ENCODE measurements at places on chromosomes 4 and X.

- DNase-seq = no peak
Observed at GRCh38 chr4:156692016-156692415, 279.6 kb downstream of the PDGFC start.

DNA sequence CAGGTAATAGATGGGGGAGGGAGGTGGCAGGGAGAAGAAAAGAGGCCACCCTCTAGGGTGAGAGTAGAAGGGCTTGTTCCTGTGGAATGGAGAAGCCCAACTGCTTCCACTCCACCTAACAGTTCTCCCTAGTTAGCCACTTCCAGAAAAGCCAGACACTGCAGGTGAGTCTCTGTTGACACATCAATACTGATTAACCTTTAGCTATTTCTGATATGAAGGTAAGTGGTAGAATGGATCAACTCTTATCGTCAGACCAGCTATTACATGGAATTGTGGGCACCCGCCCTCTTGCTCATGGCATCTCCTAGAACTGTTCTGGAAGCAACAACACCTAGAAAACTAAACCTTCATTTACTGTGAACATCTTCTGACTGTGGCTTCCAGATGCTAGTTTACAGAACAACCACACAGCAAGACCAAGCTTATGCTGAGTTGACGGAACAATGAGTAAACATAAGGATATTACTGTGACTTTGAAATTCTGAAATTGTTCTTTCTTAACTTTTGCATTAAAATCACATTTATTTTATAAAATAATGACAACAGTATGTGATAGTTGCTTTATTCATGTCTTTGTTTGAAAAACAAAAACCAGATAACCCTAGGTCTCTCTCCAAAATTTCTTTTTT lies 44.7 kb downstream of the ANXA3 start:
- DNase-seq = no peak

DNA sequence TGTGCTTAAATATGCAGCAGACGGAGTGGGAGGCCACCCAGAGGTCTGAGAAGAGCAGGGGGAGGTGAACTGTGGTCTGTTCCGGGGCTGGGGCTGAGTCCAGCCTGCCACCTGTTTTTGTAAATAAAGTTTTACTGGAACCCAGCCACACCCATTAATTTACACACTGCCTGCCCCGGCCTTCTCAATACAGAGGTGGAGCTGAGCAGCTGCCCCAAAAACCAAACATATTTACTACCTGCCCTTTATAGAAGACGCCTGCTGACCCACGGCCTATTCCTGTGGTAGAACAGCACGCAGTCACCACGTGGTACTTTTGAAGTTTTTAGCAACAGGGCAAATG lies 45.9 kb downstream of the FGFRL1 start:
- DNase-seq = no peak

- peak; percentile 14 for DNase-seq
Observed at GRCh38 chr4:54384563-54384962, 155.5 kb downstream of the PDGFRA start.

GRCh38 chr4:83489711-83490326 lies 4.9 kb upstream of the ABRAXAS1 start:
- DNase-seq = no peak

- no peak for DNase-seq
Observed at GRCh38 chr4:26726655-26727387, 133.8 kb upstream of the STIM2 start.

DNA sequence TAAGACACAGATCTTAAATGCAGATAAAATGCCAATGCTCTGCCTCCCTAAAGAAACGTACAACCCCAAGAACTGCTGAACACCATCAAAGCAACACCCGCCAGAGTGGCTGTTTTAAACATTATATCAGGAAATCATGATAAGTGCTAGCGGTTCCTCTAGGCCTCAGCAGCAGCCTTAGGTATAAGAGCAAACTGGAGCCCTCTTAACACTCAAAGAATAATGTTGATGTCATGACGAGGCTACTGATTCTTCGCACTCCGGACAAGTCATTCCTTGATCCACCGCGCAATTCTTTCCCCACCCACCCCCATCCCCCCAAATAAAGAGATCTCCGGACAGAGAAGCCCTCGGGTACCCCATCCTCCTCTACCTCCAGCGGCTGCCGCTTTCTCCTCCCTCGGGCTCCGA lies 507 bp downstream of the LIN54 start:
- no peak for DNase-seq

GRCh38 chr4:61933527-61933926 lies 733.4 kb downstream of the ADGRL3 start:
- no peak for DNase-seq

GRCh38 chr4:3291969-3292570 lies 751 bp upstream of the RGS12 start:
- DNase-seq = no peak

DNA sequence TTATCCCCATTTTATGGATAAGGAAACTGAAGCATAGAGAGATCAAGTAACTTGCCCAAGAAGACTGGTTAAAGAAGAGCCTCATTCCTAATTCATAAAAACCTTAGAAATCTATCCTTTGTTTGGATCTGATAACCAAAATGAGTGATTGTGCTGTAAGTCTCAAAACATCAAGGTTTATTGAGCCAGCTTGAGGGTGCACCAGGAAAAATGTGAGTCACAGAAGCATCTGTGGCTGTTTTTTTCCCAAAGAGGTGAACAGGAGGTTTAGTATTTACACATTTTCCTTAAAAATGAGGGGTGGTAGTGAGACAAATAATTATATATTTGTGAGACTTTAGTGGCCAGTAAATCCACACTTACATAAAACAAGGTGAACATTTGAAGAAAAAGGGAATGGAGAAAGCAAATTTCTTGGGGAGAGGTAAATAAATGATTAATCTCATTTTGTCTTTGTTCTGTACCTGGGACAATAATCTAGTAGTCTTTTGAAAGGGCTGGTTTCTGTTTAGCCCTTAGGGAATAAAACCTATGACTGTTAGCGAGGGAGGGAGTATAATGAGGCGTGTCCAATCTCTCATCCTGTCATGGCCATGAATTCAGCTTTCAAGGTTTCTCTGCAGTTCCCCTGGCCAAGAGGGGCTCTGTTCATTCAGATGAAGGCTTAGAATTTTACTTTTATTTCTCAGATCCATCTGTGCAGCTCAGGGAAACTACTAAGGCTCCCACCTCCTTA lies 12.2 kb upstream of the FMR1 start:
- DNase-seq = no peak

DNA sequence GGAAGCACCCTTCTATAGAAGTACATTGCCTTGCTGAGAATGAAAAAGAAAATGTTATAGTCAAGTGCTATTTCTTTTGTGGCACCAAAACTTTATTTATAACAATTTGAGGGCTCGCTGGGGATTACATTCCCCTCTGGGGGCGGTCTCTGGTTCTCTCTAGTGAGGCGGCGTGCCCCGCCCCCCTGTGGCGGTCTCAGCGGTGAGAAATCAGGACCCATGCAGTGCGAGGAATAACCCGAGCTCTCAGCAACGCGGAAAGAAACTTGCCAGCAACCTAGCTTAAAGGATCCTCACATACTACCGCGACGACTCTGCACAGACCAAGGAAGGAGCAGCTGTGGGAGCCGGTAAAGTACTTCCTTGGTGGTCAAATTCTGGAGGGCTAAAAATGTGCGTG lies 83.4 kb upstream of the SHISA3 start:
- DNase-seq = no peak

DNA sequence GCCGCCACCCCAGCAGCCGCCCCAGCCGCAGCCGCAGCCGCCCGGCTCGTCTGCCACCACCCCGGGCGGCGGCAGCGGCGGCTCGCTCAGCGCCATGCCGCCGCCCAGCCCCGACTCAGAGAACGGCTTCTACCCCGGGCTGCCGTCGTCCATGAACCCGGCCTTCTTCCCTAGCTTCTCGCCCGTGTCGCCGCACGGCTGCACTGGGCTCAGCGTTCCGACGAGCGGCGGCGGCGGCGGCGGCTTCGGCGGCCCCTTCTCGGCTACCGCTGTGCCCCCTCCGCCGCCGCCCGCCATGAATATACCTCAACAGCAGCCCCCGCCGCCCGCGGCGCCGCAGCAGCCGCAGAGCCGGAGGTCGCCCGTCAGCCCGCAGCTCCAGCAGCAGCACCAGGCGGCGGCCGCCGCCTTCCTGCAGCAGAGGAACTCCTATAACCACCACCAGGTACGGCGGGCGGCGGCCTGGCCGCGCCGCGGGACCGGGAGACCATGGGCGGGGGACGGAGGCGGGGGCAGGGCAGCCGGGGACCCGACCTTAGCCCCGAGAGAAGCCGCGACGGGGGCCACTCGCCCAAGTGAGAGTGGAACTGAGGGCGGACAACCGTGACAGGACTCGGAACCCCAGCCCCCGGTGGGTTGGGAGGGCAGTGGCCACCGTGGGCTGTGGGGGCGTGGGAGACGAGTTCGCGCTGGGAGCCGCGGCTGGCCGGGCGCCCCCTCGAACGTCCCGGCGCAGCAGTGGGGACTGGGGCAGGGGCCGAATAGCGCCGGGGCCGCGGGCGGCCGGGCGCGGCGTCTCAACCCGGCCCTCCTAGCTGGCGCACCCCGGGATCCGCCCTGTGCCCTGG lies 1.8 kb downstream of the CPEB2 start:
- no peak for DNase-seq

- DNase-seq = no peak
Observed at GRCh38 chr4:60683973-60684372, 516.2 kb upstream of the ADGRL3 start.

- DNase-seq = no peak
Observed at GRCh38 chr4:157918036-157918832, 254.6 kb downstream of the GASK1B start.

DNA sequence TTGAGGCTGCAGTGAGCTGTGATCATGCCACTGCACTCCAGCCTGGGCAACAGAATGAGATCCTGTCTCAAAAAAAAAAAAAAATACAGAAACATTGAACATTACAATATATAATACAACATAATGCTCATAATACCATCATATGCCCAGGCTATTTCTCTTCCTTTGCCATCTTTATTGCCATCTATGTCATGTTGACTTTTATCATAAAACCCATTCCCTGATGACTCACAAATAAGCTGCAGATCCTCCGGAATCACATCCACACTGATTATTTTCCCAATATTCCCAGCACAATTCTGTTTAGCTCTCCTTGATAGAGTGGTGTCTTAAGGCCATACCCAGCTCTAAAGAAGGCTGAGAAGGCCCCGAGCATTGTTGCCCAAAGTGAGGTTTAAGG lies 9.2 kb upstream of the FBXW7 start:
- no peak for DNase-seq

DNA sequence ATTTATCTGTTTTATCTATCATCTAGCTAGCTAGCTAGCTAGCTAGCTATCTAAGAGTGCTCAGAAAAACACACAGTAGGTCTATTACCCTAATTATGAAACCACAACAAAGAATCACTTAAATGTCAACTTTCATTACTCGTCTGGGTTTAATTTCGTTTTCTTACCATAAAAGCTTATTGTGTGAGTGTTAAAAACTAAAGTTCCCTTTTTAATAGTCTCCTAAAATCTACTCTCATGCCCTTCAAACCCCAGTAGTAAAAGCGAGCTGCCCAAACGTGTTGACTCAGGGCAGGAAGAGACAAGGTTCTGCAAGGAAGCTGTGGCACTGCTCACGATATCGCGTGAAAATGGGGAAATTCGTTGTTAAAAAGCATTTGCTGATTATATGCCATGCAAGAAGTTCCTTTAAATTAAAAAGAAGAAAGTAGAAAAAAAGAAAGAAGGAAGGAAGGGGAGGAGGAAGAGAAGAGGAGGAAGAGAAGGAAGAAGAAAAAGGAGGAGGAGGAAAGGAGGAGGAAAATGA lies 595 bp downstream of the MBNL3 start:
- DNase-seq = no peak

DNA sequence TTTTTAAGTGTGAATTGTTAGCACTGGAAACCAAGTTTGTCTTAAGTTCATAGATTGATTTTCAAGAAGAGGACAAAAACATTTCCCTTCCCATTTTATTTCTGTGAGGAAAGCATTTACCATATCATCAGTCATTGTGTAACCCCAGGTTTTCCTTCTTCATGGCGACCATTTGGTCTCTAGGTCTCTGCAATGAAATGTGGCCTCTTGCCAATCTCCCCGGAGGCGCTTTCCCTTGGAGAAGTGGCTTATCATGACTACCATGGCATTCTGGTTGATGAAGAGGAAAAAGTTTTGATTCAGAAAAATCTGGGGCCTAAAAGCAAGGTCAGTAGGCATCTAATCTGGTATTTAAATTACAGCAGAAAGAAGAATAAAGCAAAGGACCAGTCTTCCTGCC lies 54.4 kb downstream of the ADD1 start:
- DNase-seq = no peak

- no peak for DNase-seq
Observed at GRCh38 chr4:165027762-165028402, 3.9 kb upstream of the TRIM60 start.

GRCh38 chrX:11751261-11751660 lies 6.8 kb upstream of the MSL3 start:
- DNase-seq = no peak

- no peak for DNase-seq
Observed at GRCh38 chrX:78118628-78119027, 14.6 kb downstream of the PGK1 start.

- DNase-seq = no peak
Observed at GRCh38 chrX:137058339-137059127, 24.7 kb upstream of the GPR101 start.

DNA sequence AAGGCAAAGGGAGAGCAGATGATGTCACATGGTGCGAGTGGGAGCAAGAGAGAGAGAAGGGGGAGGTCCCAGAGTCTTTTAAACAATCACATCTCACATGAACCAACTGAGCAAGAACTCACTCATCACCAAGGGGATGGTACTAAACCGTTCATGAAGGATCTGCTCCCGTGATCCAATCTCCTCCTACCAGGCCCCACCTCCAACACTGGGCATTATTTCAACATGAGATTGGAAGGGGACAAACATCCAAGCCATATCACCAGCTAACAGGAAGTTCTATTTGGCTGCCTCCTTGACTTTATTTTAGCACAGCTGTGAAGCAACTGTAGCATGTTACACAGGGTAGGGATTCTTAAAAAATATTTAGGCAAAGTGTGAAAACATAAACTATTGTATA lies 102.5 kb downstream of the DDIT4L start:
- DNase-seq = no peak

DNA sequence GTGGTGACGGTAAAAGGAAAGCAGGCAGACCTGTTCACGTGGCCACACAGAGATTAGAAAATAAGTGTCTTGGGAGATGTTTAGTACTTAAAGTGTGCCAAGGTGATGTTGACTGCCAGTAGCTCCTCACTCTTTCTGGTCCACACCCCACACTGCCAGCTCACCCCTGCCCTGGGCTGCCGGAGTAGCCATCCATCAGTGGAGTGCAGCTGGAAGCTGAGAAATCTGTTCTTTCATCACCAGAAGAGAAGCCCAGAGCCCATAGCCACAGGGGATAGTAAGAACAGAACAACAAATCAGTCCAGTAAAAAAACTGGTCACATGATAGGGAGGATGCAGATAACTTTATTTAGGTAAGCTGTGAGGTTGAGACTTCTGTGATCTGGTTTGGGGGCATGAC lies 64.1 kb downstream of the WWC2 start:
- no peak for DNase-seq

DNA sequence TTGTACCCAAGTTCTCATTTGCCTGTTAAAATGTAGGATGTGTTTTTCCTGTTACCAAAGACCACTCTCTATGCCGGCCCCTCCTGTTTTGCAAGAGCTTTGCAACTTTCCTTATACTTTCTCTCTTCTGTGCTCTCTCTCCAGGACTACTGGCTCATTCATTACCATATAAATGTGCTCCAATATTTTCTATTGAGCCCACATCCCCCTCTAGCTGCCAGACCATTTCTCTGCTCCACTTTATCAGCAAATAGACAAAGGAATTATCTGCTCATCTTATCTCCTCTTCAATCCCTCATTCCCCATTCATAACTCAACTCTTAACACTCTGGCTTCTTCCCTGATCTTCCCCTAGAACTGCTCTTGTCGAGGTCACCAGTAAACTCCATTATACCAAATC lies 33.6 kb downstream of the RPGR start:
- no peak for DNase-seq

Measured in NCI-H510A (cell line).